HFFc6 (cell line): ENCODE measurements at places on chromosomes 2 and 18.

GRCh38 chr2:225764346-225764745 is 364.8 kb downstream of the NYAP2 start:
- no peak for DNase-seq

DNA sequence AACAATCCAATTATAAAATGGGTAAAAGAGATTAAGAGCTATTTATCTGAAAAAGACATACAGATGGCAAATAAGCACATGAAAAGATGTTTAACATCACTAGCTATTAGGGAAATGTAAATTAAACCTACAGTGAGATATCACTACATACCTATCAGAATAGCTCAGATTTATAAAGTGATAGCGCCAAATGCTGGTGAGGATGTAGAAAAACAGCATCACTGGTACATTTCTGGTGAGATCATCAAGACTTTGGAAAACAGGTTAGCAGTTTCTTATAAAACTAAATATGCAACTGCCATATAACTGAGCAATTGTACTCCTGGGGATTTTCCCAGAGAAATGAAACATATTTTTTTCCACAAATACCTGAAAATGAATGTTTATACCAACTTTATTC is 100.4 kb downstream of the ACOXL start:
- no peak for DNase-seq

DNA sequence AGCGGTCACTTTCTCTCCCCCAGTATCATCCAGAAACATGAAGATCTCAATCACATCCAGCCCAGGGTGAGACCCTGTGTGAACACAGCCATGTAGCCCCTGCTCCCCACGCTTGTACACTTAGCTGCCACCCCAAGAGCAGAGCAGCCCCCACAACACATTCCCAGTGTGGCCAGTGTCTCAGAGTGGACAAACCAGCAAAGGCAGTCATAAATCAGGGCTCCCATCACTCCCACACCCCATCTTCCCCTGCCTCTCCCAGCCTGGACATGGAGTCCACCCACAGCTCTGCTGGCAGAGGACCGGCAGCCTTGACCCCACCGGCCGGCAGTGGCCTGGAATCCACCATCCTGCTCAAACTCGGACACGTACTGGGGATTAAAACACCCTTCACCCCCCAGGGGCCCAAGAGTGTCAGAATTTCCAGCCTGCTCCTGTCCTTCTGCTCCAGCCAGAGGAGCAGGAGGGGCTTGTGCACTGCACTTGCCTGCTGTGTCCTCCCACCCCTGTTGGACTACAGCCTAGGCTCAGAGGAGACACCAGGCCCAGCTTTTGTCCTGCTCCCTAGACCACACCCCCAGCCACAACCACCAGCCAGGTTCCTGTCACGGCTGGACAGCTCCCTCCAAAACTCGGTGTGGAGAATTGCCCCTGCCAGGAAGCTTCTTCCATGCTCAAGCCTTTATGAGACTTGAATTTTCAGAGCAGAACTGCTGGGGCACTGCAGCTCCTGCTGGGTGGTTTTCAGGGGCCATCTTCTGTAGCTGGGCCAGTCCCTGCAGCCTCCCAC is 206.1 kb downstream of the SMAD2 start:
- DNase-seq: no peak

DNA sequence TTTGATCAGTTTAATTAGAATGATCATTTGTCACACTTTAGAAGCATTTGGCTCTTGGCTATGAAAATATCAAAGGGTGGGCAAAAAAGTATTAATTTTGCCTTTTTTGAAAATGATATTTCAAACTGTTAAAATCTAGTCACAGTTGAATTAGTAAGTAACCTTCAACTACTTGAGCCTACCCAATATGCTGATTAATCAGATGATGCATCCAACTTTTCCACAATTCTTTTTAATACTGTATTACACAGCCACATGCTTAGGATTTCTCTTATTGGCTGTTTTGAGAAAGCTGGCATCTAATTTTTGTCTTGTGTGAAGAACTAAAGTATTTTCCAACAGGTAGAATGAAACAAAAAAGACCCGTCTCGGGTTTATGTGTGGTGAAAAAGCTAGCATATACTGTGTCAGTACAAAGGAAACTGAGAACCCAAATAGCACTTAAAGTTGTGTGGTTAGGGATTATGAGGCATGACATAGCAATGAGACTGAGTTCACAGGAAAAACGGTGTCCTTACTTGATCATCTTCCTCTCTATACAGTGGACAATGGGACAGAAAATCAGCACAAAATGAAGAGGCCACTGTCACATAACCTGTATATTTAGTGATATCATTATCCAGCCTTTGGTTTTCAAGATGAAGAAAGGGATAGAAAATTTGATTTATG is 11.7 kb downstream of the OSBPL6 start:
- peak; percentile 68 for DNase-seq

- DNase-seq: no peak
These were observed 107.7 kb downstream of the HDAC4 start for GRCh38 chr2:239292959-239293774.

DNA sequence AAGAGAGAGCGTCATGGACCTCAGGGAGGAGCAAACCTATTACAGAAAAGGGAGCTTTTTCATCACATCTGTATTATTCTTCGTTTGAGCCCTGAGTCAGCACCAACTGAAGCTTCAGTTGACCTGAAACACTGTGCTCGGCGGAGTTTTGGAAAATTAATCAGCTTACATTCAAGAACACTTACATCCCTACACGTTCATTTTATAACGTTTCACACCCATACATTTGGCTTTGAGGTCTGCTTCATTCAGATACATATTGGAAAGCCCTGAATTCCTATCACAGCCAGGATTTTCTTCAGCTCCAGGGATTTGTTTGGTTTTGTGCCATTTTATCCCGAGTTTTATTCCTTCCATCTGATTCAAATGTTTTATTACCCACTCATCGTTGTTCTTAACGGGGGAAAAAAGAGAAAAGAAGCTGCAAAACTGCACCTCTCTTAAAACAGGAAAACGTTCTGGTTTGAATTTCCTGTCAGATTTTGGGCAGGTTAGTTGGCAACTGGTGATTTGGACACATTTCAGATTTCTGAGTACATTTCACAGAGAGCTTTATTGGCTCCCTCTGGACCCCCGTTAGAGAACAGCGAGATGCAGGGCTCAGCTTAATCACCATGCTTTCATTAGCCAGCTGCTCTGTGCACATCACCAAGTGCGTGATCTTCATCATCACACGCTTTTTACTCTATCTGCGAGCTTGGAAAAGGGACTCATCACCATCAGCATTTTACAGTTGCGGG is 88.8 kb downstream of the CDC42EP3 start:
- no peak for DNase-seq

- DNase-seq: no peak
These were observed 69.6 kb downstream of the GYPC start for GRCh38 chr2:126725580-126725979.

GRCh38 chr2:42971381-42971780 is 179.0 kb upstream of the HAAO start:
- no peak for DNase-seq

DNA sequence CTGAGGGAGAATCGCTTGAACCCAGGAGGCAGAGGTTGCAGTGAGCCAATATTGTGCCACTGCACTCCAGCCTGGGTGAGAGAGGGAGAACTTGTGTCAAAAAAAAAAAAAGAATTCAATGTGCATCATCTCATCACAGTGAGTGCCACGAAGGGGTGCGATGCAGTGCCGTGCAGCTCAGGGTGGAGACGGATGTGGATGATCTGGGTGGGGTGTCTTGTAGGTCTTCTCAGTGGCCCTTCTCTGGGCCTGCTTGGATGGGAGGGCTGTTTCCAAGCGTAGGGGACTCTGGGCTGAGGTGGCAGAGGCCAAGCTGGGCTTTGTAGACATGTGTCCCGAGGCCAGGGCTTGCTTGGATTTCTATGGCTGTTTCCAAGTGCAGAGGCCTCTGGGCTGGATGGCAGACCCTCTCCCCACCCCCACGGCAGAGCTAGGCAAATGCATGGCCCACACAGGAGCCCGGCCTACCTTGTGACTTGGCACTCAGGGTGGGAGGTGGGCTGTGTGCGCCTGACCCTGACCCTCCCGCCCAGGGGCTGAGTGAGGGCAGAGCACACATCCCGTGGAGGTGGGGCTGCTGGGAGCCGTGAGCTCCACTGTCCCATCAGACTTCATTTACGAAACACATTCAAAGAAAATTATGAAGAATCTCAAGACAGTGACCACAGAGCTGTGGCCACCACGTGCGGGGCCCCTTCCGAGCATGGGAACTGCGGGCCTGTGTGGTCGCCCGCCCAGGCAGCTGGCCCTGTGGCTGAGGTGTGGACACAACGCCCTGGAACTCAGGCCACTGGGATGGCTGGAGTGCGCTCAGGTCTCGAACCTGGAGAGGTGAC is 76.4 kb downstream of the ASB1 start:
- no peak for DNase-seq

DNA sequence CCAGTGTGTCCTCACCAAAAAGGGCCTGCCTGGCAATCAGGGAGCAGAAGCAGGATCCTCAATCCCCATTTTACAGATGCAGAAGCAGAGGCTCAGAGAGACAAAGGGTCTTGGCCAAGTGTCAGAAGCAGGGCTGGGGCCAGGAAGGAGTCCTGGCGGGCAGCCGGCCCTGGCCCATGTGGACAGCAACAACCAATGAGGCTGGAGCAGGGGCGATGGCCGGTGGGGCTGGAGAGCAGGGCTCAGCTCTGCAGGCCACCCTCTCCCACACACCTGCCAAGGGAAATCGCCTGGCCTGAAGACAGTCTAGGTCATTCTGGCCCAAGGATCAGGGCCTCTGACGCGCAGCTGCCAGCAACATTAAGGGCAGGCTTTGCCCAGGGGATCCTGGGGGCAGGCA is 243.9 kb downstream of the ATAD2B start:
- no peak for DNase-seq

- DNase-seq: no peak
These were observed 56.0 kb upstream of the MEX3C start for GRCh38 chr18:51253476-51253875.

DNA sequence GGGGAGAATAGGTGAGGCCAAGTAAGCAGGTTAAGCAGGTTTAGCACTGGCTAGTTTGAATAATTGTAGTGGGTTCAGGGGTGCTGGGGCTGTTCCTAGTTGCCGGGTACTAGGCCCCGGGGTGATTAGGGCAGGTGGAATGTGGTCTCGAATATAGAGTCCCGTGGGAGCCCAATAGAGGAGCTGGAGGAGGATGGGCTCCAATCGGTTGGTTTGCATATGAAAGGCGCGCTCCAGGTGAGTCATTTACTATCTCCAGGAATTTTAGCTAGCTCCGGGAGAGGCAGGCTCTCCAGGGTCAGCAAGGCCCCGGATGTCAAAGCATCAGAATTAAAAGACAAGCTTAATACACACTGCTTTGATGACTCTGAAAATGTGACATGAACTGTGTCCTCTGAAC is 304.0 kb downstream of the ZNF521 start:
- no peak for DNase-seq

DNA sequence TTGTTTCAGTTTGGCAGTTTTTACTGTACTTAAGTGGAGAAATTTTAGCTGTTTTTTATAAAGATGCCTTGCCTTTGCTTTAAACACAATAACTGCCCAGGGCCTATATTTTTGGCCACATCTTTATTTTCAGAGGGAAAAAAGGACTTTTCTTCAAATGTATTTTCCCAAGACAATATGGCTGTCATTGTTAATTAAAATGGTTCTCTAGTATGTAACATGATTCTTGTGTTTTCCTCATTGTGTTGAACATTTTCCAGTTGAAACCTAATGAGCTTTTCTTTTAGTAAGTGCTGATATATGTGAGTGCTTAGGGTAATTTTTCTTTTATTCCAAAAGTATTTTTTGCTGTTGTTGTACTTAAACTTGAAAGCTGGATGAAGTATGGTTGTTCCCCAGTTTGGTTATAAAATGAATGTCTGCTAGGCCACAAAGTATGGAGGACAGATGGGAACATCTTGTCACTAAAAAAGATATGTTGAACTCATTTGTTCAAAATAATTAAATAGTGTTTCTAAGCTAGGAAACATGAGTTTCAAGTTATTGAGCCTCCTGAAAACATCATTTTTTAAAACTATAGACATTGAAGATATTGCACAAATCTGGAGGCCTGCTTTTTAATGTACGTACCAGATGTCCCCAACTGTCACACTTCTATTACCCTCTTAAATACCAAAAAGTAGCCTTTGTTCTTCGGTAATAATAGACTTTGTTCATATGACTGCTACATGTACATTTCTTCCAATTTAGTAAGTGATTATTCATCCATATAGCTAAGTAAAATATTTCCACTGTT is 147.5 kb upstream of the DAPL1 start:
- no peak for DNase-seq

DNA sequence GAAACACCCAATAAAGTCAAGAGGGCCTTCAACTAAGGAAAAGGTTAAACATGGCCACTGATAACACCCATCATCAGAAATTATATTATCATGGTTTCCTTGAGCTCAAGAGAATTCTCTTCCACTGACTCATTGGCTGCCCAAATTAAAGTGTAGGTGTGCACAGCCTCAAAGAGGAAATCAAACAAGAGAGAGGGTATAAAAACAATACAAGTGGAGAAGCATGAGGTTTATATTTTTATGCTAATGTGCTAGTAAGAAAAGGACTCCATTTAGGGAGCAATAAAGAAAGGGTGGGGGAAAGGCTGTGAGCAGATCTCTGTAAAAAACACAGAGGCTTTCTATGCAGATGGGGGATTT is 168.8 kb upstream of the VRK2 start:
- no peak for DNase-seq

DNA sequence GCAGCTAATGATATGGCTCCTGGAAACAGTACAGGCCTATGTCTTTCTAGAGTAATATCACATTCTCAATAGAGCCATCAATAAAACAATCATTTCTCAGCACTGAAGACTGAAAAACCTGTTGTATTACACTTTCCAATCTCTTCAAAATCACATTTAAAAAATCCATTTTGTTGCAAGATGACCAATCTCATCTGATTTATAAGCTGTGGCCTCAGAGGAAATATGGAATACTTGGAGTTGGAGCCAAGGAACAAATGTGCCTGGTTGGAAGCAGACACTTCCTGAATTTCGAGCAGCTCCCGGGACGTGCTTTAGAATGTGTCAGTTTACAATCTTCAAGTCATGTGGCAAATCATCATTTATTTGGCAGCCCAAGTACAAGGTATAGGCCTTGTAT is 114.5 kb downstream of the ADCYAP1 start:
- DNase-seq: no peak

DNA sequence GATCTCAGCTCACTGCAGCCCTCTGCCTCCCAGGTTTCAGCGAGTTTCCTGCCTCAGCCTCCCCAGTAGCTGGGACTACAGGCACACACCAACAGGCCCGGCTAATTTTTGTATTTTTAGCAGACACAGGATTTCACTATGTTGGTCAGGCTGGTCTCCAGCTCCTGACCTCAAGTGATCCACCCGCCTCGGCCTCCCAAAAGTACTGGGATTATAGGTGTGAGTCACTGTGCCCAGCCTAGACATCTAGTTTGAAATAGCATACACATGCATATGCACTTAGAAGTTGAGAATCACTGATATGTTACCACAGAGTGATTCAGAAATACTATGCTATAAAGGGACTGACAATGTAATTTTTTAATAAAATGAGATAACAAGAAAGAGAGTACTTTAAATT is 69.8 kb upstream of the CDKL4 start:
- peak; percentile 89 for DNase-seq

DNA sequence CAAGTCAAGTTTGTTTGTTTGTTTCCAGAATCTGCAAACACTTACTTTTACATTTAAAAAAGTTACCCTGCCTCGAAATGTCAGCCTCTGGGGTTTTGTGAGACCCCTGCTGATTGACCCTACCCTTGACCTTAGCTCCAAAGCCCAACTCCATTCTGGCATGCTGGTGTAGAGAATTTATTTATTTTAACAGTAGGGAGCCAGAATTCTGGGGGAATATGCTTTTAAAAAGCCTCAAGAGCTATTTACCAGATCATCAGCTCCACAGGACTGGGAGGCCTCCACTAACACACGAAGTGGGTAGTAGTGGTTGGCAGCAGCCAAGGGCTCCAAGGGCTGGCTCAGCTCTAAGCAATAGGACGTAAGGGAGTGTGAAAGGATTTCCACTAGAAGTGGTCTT is 23.2 kb upstream of the GREB1L start:
- DNase-seq: no peak
